ENCODE measurements at places on chromosomes 13 and 19. TPM values are rescaled to one million over a fixed set of nuclear protein-coding genes. Genes with fewer than 3 reads are reported as not detected.

DNA sequence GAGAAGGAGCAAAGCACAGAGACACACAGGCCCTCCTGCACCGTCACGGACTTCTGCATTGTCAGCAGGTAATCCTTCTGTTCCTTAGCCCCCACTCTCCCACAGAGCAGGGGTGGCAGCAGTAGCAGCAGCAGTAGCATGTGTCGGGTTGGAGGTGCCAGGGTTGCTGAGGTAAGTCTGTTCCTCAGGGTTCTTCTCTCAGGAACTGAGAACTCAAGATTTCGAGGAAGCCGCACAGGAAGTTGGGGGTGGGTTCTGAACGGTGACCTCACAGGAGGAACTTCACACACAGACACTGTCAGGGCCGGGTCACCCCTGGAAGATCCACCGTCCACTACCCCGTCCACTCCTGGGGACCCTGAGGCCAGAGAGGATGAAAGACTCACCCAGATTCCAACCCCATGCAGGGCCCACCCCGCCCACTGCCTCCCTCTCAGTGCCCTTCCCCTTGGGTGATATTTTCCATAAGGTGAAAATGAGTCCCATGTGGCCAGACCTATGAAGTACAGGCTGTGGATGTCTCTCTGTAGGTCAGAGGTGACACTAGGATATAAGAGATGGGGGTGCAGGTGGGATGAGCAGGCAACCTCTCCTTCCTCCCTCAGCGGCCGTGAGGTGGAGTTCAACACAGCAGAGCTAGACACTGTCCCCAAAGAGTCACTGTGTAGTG is at the start of gene SIGLEC12:
TSS of gene SIGLEC12 (minus strand) at position 207 of the 670 bp plus-strand sequence. CDS start at position 140, 67 bp downstream.
- DNase-seq, result no peak

GRCh38 chr13:62130062-62130970 is 714.7 kb upstream of the PCDH20 start:
- no peak for DNase-seq

DNA sequence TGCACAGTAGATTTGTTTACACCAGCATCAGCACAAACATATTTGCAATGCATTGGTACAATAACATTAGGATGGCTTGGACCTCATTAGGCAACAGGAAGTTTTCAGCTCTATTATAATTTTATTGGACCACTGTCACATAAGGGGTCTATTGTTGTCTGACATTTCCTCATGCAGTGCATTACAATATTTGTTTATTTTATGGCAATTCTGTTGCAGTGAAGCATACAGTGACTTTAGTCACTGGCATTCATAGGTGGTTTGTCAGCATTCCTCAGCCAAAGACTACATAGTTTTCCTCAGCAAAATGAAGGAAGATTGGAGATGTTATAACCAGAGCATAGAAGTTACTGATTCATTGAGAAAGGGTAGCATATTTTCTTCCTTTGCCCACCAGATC is 1732.9 kb downstream of the PCDH9 start:
- no peak for DNase-seq

GRCh38 chr19:45767881-45768654 is 984 bp downstream of the SIX5 start:
- DNase-seq, result peak; percentile 87

- no peak for DNase-seq
Measured at GRCh38 chr19:43560687-43561086, 14.6 kb downstream of the XRCC1 start.

GRCh38 chr13:33092073-33092987 is 76.1 kb downstream of the KL start:
- DNase-seq, result no peak

- DNase-seq, result no peak
Measured at GRCh38 chr13:67076378-67076777, 153.8 kb downstream of the PCDH9 start.

DNA sequence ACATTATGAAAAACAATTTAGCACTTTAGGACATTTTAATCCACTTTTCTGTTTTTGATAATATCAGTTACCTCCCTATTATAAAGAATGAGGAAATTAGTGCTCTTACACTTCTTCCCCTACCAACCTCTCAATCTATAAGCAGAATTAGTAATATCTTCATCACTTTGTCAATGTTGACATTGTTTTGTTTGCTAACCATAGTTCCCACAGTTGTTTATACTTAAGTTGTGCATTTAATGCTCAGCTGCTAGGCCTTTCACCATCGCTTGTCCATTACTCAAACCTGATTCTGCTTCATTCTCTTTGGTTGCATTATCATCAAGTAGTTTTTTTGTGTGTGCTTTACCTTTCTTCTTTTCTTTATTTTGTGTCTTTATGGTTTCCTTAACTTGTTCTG is 132.1 kb downstream of the CDK8 start:
- no peak for DNase-seq

- DNase-seq, result no peak
Measured at GRCh38 chr19:4879041-4879440, 11.6 kb upstream of the PLIN3 start.

DNA sequence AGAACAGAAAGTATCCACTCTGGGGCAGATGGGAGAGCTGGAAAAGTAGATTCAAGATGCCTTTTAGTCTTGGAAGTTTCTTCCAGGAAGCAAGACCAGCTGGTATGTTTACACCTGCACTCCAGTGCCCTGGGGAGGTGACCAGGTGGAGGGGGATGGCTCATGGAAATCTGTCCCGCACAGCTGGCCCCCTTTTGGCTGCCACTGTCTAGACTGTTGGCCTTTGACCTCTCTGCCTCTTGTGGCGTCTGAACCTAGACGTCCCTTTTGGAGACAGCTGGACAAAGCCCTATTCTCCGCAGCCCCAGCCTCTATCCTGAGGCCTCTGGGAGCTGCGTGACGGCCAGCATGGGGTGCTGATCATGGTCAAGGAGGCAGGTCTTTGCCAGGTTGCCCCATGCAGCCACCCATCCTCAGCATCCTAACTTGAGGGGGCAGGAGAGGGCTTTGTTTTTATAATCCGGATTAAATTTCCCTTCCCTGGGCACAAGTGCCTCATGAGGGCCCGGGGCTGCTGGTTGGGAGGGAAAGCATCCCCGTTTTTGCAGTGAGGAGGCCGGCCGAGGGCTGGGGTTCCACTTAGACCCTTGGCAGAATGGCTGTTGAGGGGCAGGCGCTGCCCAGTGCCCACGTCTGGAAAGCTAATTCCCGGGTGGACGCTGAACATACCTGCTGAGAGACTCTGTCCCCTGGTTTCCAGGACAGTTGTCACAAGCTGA is 17.3 kb upstream of the GDF15 start:
- DNase-seq, result no peak

- DNase-seq, result peak; percentile 68
Measured at GRCh38 chr19:46861691-46862502, 1.1 kb downstream of the ARHGAP35 start.

GRCh38 chr13:106466691-106467426 is 68.6 kb downstream of the EFNB2 start:
- DNase-seq, result no peak

DNA sequence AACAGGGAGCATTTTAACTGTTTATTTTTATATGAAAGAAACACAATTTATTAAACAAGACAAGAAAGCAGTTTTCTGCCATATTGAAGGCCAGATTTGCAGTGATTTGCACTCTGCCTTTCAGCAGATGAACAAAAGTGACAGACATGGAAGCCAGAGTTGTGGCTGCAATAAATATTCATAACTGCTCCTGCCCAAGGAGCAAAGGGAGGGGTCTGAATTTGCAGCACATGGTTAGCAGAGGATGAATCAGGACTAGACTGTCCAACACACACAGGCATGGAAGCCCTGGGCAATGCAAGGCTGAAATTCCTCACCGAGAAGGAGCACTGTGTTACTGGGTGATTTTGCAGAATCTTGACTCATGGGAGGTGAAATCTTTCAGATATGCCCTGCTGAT is 418.2 kb downstream of the DCT start:
- DNase-seq, result no peak

DNA sequence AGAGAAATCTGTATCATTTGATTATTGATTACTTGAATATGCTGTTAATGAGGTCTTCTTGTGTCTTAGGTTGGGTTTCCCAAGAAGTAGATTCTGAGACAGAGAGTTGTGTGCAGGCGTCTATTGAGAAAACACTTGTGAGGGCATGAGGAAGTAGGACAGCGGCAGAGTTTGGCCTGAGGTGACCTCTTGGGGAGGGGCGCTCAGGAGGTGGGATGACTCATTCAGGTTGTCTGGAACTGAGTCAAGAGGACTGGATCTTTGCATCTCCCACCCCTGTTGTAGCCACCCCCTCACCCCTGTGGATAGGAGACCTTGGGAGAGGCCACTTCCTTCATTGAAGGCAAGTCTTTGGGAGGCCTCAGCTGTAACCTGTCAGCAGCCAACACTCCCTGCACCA is 35.2 kb upstream of the WDFY2 start:
- peak; percentile 68 for DNase-seq

DNA sequence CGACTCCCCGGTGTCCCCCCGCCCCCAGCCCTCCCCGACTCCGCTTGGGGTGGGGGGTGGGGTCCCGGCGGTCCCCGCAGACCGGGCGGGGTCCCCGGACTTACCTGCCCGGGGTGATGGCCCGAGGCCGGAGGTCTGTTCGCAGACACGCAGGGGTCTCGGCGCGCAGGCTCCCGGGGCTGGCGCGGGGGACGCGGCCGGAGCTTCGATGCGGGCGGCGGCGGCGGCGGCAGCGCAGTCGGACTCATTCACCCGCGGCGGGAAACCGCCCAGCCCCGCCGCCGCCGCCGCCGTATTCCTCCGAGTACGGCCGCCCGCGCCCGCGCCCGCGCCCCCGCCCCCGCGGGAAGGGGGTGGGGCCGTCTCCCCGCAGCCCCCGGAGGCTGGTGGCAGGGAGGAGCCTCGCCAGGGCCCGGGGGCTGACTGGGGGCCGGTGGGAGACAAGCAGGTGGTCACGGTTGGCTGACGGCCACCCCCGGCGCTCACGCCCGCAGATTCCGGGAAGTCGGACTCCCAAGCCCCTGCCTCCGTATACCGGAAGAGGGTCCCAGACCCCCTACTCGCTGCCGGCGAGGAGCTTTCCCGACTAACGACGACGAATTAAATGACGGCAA is at the start of gene C2CD4C:
TSS of gene C2CD4C (minus strand) at position 246 of the 614 bp plus-strand sequence. CDS start 786 bp downstream, outside the sequence.
- DNase-seq, result peak; percentile 66

GRCh38 chr13:114067886-114068651 is 64.4 kb downstream of the RASA3 start:
- peak; percentile 64 for DNase-seq

- DNase-seq, result peak; percentile 73
Measured at GRCh38 chr19:39203372-39204341, at the start of gene SYCN. TSS of gene SYCN (minus strand) at chr19:39204263. CDS start at chr19:39204254, 9 bp downstream.

DNA sequence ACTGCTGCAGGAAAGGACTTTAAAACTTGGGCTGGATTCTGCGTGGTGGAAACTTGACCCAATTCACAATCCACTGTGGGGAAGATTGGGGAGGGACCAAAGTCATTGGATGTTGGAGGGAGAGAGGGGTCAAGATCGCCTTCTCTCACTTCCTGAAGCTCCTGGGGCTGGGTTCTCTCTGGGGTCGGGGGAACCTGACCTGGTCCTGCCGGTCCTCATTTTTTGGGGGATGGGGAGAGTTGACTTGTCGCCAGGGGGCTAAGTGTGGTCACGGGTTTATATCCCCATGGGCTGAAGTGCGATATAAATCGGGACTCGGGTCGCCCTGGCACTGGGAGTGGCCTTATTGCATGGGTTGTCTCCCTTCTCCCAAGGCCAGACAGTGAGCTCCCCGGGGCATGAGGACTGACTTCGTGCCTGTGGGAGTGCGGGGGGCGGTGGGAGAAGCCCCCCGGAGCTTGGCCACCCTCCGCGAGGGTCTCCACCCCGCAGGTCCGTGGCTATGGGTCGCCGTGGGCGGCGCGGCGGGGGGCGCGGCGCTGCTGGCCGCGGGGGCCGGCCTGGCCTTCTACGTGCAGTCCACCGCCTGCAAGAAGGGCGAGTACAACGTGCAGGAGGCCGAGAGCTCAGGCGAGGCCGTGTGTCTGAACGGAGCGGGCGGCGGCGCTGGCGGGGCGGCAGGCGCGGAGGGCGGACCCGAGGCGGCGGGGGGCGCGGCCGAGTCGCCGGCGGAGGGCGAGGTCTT is 6.3 kb downstream of the ICAM5 start:
- DNase-seq, result no peak

- no peak for DNase-seq
Measured at GRCh38 chr19:36079389-36079945, 24.8 kb downstream of the WDR62 start.

- no peak for DNase-seq
Measured at GRCh38 chr13:41345914-41346589, 35.0 kb downstream of the NAA16 start.

Gene FOXA3
- total RNA-seq, result 1.6 TPM

Gene TYROBP
- 367 TPM for total RNA-seq

Gene RLN3
- total RNA-seq, result not detected

Gene MEX3D
- total RNA-seq, result 25.3 TPM

Gene KIR3DL2
- 0.35 TPM for total RNA-seq

Gene ZNF534
- total RNA-seq, result 0.29 TPM

Gene GPR183
- total RNA-seq, result 13.6 TPM
